Pericardium fibroblast (primary cell): ENCODE measurements at places on chromosomes 13 and 19. TPM values are rescaled to one million over a fixed set of nuclear protein-coding genes. Genes with fewer than 3 reads are reported as not detected.

Gene OR7A5
- total RNA-seq, result not detected in 2 replicates

Gene EPSTI1
- 10.3 and 10.5 TPM in 2 replicates for total RNA-seq

Gene ZNF57
- 3.1 and 4.1 TPM in 2 replicates for total RNA-seq

Gene SOX1
- total RNA-seq, result not detected in 2 replicates

Gene ZNF135
- total RNA-seq, result 3.3 and 3.4 TPM in 2 replicates

Gene IZUMO4
- 0.82 and 1.3 TPM in 2 replicates for total RNA-seq

Gene METTL21C
- 1.4 TPM in 1 of 2 replicates, not detected in the other for total RNA-seq

Gene ZNF560
- total RNA-seq, result 0.58 and 4.0 TPM in 2 replicates

Gene KLK14
- 0.12 TPM in 1 of 2 replicates, not detected in the other for total RNA-seq

Gene ATXN8OS
- total RNA-seq, result not detected in 2 replicates

Gene UNC13A
- total RNA-seq, result 0.43 and 1.1 TPM in 2 replicates

Gene ERICH6B
- total RNA-seq, result not detected in 2 replicates

Gene GTPBP3
- total RNA-seq, result 7.9 and 9.8 TPM in 2 replicates

Gene ZNF540
- 0.12 and 0.60 TPM in 2 replicates for total RNA-seq

Gene CD70
- total RNA-seq, result 0.17 TPM in 1 of 2 replicates, not detected in the other

Gene EEF2
- total RNA-seq, result 3,007 and 5,415 TPM in 2 replicates

Gene SLC5A5
- not detected in 2 replicates for total RNA-seq

Gene SBK2
- not detected in 2 replicates for total RNA-seq

Gene WDR88
- not detected in 2 replicates for total RNA-seq

Gene EFNA2
- total RNA-seq, result not detected in 2 replicates

Gene ATP13A1
- 159 and 211 TPM in 2 replicates for total RNA-seq

Gene MBD3L3
- not detected in 2 replicates for total RNA-seq

Gene TSSK6
- 1.4 and 2.0 TPM in 2 replicates for total RNA-seq

Gene SIAH3
- total RNA-seq, result not detected in 2 replicates

Gene CCNA1
- 0.12 and 0.77 TPM in 2 replicates for total RNA-seq

Gene MYBPC2
- total RNA-seq, result 0.26 TPM in 1 of 2 replicates, not detected in the other

Gene MICU2
- 29.6 and 46.7 TPM in 2 replicates for total RNA-seq

Gene NKG7
- not detected in 2 replicates for total RNA-seq

Gene CLEC11A
- 172 and 192 TPM in 2 replicates for total RNA-seq

Gene ZNF568
- 5.6 and 10.0 TPM in 2 replicates for total RNA-seq

Gene COL4A1
- 288 and 811 TPM in 2 replicates for total RNA-seq

Gene PCDH17
- under 0.01 and 31.2 TPM in 2 replicates for total RNA-seq

Gene ZNF223
- total RNA-seq, result 1.3 and 8.8 TPM in 2 replicates

Gene FAAP24
- total RNA-seq, result 2.1 and 2.6 TPM in 2 replicates

Gene SLC7A10
- 0.12 TPM in 1 of 2 replicates, not detected in the other for total RNA-seq

Gene TMEM272
- not detected in 2 replicates for total RNA-seq

Gene CDX2
- total RNA-seq, result not detected in 2 replicates

Gene OPA3
- 8.2 and 9.2 TPM in 2 replicates for total RNA-seq

Gene TMEM86B
- 0.51 and 0.93 TPM in 2 replicates for total RNA-seq

Gene ELAVL1
- 23.1 and 23.2 TPM in 2 replicates for total RNA-seq

Gene CATSPERD
- not detected in 2 replicates for total RNA-seq

Gene SEMA6B
- total RNA-seq, result 4.9 and 7.1 TPM in 2 replicates

Gene LRRC63
- not detected in 2 replicates for total RNA-seq

Gene ZNF71
- total RNA-seq, result 5.4 and 9.6 TPM in 2 replicates
